Spleen (tissue), 13 donors: ENCODE measurements at places on chromosomes 12 and 14. TPM values are rescaled to one million over a fixed set of nuclear protein-coding genes. Genes with fewer than 3 reads are reported as not detected.

Gene SLC10A1
- not detected for total RNA-seq

Gene WBP11
- total RNA-seq, result 49.2 TPM

DNA sequence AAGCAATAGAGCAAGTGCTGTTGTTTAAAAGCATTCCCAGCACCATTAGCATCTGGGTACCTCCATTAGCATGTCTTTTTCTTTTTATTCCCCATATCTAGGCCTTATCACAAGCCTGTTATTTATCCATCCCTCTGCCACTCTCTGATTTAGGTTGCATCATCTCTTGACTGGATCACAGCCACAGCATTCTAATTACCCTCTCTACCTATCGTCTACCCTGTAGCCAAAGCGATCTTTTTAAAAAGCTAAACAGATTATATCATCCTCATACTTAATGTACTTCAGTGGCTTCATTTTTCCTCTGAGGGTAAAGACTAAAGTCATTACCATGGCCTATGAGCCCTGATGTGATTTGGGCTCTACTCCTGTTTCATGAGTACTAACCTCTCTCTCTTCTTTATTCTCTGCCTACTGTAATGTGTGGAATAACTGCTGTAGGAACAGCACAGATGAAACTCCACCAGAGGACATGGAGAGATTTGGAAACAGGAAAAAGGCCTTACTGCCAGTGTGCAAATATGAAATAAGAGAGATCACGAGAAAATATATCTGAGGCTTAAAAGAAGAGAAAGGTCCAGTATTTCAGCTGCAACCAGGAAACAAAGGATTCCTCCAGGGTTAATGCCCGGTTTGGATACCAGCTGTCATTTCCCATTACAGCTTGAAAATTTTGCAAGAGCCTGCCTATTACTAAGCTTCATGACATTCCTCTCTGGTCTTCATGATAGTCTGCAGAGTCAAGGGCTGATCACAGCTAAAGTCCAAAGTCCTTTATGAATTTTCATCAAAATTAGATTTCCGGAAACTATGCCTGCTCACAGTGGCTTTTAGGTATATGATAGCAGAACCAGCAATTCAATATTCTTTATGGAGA is 422.5 kb upstream of the PDE3A start:
- no peak for DNase-seq

Gene MFAP5
- total RNA-seq, result 1.3 TPM

DNA sequence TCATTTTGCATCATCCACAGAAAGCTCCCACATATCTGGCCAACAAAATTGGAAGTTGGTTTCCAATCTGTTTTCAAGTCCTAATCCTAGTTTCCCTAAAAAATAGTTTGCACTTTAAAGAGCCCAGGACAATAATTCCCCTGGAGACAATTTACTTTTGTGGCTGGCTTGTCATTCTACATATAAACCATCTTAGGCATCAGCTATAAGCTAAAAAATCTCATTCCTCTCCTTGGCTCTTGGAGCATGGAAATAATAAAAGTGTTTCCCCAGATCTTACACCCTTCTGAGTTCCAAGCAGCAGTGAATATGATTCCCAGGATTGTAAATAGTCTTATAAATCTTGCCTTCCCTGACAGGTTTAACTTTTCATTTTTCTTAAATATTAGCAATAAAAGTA is 89.1 kb upstream of the NUDT4 start:
- DNase-seq, result no peak

DNA sequence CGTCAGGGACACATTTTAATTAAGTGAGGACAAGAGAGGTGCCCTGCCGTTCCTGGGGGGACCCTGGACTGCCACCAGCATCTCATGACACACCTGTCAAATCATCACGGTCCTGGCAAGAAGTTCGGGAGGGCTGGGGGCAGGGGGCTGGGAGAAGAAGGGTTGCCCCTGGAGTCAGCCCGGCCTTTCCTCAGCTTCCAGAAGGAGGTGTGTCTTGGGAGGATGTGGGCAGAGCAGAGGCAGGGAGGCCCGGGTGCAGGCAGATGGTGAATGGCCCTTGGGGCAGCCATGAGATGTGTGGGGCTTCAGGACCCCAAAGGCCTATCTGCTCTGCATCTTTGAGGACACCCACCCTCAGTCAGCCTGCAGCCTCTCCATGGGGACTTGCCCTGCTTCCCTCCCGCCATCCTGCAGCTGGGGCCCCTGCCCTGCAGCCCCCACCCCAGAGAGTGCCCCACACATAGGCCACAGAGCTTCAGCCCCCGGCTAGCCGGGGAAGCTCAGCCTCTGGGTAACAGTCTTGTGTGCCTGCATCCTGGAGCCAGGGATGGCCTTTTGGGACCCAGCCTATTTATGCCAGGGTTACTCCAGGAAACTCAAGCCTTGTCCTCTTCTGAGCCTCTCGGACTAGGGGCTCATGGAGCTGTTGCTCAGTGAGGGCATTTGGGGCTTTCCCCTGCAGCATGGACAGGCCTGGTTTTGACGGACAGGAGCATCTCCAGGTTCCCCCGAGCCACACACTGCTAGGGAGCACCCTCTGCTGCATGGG is 178.5 kb downstream of the KIF26A start:
- DNase-seq, result peak; percentile 52

GRCh38 chr14:102777711-102778337 is 575 bp downstream of the TRAF3 start:
- peak; percentile 88 for DNase-seq

Gene CINP
- 28.3 TPM for total RNA-seq

Gene VRTN
- total RNA-seq, result not detected

GRCh38 chr12:52395761-52396434 is 10.2 kb downstream of the KRT82 start:
- DNase-seq, result peak; percentile 63

GRCh38 chr14:94561656-94562010 is 391 bp downstream of the SERPINA4 start:
- DNase-seq, result no peak

- no peak for DNase-seq
Observed at GRCh38 chr14:62432955-62433354, 612.3 kb downstream of the KCNH5 start.

- no peak for DNase-seq
Observed at GRCh38 chr12:95637471-95638155, 86.3 kb upstream of the USP44 start.

- no peak for DNase-seq
Observed at GRCh38 chr14:63345826-63346225, 27.1 kb upstream of the GPHB5 start.

Gene GMFB
- 33.0 TPM for total RNA-seq

- DNase-seq, result no peak
Observed at GRCh38 chr14:73727166-73727565, 13.0 kb upstream of the PNMA1 start.

- DNase-seq, result peak; percentile 79
Observed at GRCh38 chr14:34981743-34982420, 910 bp upstream of the SRP54 start.
